Natural killer cell treated with Interleukin-12 subunit alpha and Interleukin-12 subunit beta and Interleukin-15 and Interleukin-18, amount 100 ng/mL, for 72 hours (primary cell): ENCODE measurements at places on chromosomes 1 and 21. TPM values are rescaled to one million over a fixed set of nuclear protein-coding genes. Genes with fewer than 3 reads are reported as not detected.

Gene CCDC185
- not detected for total RNA-seq

Gene PROK1
- 0.21 TPM for total RNA-seq

Gene S100A12
- total RNA-seq, result not detected

Gene CFAP74
- total RNA-seq, result not detected

Gene ZSWIM5
- 1.0 TPM for total RNA-seq

Gene PYHIN1
- total RNA-seq, result 64.7 TPM

Gene CRYZL1
- total RNA-seq, result 31.7 TPM

Gene KCND3
- total RNA-seq, result not detected

Gene MIXL1
- not detected for total RNA-seq

Gene MEGF6
- total RNA-seq, result 1.6 TPM

Gene SLC6A17
- total RNA-seq, result not detected

Gene S100A13
- total RNA-seq, result 5.0 TPM

Gene TDRD5
- total RNA-seq, result not detected

Gene SLAMF6
- total RNA-seq, result 17.7 TPM

Gene CACNA1S
- not detected for total RNA-seq

Gene FAM72D
- 10.5 TPM for total RNA-seq

Gene OR2L3
- not detected for total RNA-seq

Gene PLPPR4
- not detected for total RNA-seq

Gene CRNN
- total RNA-seq, result not detected

Gene GCSAML
- 3.3 TPM for total RNA-seq

Gene NBPF4
- not detected for total RNA-seq

Gene PSRC1
- total RNA-seq, result 4.7 TPM

Gene RPE65
- total RNA-seq, result not detected

Gene GIPC2
- not detected for total RNA-seq
